Skin of body (tissue), 3 donors: ENCODE measurements at places on chromosomes 2 and 18.
A peak's percentile ranks its signal among the peaks of the same experiment; 100 is the strongest.

DNA sequence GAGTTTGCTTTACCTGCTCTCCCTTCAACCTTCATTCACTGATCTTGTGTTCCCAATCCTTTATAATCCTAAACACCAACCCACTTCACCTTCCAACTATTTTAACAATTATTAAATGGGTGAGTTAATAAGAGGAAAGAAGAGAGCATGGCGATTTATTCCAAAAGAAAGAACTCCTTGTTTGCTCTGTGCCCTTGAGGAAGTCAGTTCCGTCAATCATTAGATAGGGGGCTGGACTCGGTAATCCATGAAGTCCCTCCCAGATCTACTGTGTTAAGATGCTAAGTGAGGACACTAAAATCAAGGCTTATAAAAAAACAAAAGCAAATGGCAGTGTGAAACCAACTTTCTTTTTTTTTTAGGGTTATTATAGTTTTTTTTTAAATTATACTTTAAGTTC, 589.9 kb downstream of the XIRP2 start:
- peak; percentile 1 for DNase-seq

DNA sequence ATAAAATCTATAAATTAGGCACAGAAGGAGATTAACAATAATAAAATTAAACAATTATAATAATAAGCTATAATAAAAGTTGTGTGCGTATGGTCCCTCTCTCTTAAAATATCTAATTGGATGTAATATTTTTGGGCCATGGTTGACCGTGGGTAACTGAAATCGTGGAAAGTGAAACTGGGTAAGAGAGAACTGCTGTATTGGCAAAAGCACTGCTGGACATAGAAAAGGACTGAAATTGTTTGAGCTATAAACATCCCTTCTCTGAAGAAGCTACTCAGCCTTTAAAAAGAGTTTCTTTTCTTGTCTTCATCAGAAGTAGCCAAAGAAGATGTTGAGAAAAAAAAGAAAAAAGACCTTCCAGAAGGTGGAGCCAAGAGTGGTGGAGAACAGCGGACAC, 379.4 kb downstream of the ZNF521 start:
- DNase-seq: no peak

DNA sequence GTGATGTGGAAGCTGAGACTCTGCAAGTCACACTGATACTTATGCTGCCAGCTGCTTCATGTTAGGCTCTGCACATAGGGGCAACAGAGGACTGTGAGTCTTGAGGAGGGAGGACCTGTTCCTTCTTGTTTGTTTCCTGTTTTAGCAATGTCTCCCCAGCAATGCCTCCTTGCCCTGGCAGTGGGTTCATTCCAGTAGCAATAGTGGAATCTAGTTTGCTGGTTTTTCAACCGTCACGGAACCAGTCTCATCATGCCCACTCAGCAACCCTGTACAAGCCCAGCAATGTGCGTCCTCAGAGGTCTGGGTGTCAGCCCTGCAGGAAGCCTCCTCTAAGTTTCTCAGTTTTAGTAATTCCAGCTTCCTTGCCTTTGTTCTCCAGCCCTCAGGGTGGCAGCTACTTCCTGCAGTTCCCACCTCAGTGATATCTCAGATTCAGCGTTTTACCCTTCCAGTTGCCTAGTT, 20.5 kb upstream of the ITGB6 start:
- peak; percentile 26 for DNase-seq

DNA sequence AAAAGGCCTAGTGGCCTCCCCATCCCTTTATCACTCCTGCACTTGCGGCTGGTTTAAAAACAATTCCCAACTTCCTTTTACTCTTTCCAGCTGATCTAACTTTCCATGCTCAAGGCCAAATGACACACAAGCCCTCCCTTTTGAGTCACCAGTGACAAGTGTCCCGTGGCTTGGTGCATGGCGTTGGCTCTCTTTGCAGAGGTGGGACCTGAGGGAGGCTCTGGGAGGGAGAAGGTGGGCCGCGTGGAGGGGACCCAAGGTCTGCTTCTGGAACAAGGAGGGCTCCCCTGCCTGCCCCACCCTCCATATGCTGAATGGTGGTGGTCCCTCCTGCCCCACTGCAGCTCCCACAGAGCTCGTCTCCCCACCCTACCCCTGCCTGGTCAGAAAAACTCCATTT, 30.8 kb upstream of the HPCAL1 start:
- DNase-seq: no peak

DNA sequence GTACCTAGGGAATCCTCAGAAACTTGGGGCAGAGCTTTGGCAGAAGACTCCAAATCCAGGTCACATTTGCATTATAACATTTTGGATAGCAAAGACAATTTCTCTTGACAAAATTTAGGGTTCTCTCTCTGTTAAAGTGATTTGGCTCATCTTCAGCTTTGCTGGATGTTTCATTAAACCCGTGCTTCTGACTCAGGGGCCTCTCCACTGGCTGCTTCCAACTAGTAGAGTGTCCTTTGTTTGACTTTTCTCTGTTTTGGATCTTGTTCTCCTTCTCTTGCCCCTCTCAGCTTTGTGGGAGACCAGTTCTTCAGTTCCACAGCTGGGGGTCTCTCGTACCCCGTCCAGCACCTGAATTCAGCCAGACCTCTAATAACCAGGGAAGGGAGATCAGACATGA, 145.6 kb downstream of the PLCL1 start:
- DNase-seq: no peak

GRCh38 chr18:35478520-35479435, 19.0 kb downstream of the INO80C start:
- no peak for DNase-seq

- DNase-seq: peak; percentile 89
Measured at GRCh38 chr2:46847185-46847710, 68.4 kb downstream of the MCFD2 start.

DNA sequence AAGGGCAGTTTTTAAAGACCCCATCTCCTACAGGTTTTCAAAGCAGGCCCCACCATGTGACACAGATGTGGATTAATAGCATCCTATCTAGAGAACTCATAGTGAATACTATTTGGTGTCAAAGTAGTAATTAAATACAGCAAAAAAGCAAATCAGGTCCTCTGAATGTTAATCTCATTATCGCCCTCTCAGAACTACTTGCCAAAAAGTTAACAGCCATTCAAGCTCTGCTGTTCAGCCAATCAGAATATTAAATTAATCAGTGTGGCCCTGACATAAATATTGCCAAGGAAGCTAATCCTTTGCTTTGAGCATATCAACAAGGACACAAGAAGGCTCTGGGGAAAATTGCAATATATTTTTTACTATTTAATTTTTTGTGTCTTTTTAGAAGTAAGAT, 428.9 kb upstream of the SOX11 start:
- no peak for DNase-seq

GRCh38 chr18:21904856-21905255, 164.3 kb downstream of the MIB1 start:
- no peak for DNase-seq

DNA sequence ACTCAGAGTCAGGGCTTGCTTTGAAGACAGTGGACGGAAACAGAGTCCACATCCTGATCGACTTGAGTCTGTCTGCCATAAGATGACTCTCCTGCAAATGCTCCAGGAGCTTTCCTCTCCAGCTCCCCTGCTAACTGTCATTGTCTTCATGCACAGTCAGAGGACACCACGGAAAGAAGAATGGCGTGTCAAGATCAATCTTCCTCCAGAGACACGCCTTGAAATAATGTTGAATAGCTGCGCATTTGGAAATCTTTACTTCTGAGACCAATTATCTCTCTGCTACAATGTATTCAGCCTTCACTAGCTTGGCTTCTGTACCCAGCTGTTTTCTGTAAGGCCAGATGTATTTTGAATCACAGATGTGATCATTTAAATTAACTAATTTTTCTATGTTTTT, 457.2 kb downstream of the CDH2 start:
- peak; percentile 70 for DNase-seq

DNA sequence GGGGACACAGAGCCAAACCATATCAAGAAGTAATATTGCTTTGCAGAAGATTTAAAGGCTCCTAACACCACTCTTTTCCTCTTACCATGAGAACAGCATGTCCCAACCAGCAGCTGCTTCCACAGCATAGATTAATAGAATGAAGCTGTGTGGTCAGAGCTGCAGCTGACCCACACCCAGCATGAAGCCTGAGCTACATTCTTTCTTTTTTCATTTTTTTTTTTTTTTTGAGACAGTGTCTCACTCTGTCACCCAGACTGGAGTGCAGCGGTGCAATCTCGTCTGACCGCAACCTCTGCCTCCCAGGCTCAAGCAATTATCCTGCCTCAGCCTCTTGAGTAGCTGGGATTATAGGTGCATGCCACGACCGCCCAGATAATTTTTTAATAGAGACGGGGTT, 289.8 kb downstream of the RAD51AP2 start:
- DNase-seq: no peak

- no peak for DNase-seq
Measured at GRCh38 chr2:165863810-165864261, 69.8 kb upstream of the GALNT3 start.
